Stimulated activated naive CD8-positive, alpha-beta T cell treated with anti-CD3 and anti-CD28 coated beads, Interleukin-15, Interleukin-2, amounts not matched to agents 100 U/mL and 50 U/mL, for 24 hours (primary cell): ENCODE measurements at places on chromosomes 6 and 20.

DNA sequence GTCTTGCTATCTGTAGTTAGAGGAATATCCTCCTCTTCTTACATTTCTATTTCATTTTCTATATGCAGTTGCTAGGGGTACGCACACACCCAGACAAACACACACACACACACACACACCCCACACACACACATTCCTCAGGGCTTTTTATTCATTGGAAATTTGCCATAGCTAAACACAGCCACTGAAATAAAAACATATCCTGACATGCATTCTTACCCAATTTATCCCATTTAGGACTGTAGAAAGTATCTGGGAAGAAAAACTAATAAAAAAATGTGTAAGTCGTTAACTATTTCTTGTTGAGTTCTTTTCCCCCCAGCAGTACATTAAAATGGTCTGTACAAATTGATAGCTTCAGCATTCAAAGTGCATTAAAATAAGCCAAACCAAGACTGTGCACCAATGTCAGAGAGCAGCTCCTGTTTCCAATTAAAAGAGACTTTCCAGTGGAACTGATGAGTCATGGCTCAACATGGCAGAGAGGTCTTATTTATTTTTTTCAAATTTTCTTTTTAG is 357.9 kb upstream of the AGPAT4 start:
- no peak for DNase-seq

- no peak for DNase-seq
These were observed 5.3 kb downstream of the ARFGEF2 start for GRCh38 chr20:48926821-48927220.

DNA sequence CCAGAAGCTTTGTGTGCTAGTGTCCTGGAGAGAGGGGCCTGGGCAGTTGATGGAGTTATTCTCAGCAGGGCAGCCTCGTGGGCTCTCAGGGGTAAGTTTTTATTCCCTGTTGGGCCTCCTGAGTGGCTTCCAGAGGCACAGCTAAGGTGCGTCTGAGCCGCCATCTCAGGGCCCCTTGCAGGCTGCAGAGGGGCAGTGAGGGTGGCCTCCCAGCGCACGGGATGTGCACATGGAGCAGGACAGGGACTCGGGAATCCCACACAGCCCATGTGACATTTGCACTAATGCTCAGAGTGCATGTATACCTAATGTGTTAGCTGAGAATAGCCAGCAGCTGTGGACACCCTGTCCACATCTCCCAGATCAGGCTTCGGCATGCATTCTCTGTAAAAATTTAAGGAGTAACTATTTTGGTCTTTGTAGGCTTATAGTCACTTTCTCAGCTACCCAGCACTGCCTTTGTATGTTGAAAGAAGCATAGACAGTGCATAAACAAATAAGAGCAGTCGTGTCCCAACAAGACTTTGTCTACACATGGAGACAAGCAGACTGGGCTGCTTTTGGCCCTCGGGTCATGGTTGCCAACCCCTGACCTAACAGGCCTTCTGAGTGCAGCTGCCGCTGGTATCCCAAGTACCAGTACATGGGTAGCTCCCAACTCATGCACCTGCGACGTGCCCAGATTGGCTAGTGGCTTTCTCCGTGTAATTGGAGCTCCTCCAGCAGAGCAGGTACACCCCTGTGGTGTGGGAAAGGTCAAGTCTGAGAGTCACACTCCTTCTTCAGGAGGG is 18.6 kb upstream of the CST9L start:
- DNase-seq = no peak

DNA sequence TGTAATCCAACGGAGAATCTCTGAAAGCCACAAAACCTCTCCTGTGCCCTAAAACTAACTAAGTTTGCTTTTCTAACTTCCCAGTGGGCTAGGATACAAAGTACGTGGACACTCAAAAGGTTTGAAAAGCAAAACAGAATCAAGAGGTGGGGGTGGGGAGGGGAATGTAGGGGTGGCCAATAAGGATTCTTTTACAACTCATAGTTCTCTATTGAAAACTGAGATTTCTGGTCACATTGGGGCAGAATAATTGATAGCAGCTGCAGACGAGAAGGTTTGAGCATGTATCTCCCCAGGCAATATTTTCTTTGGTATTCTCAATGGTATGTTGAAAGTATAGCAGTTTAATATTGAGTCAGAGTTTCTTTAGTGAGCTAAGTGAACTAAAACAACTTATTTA is 376.7 kb upstream of the CITED2 start:
- DNase-seq = no peak

DNA sequence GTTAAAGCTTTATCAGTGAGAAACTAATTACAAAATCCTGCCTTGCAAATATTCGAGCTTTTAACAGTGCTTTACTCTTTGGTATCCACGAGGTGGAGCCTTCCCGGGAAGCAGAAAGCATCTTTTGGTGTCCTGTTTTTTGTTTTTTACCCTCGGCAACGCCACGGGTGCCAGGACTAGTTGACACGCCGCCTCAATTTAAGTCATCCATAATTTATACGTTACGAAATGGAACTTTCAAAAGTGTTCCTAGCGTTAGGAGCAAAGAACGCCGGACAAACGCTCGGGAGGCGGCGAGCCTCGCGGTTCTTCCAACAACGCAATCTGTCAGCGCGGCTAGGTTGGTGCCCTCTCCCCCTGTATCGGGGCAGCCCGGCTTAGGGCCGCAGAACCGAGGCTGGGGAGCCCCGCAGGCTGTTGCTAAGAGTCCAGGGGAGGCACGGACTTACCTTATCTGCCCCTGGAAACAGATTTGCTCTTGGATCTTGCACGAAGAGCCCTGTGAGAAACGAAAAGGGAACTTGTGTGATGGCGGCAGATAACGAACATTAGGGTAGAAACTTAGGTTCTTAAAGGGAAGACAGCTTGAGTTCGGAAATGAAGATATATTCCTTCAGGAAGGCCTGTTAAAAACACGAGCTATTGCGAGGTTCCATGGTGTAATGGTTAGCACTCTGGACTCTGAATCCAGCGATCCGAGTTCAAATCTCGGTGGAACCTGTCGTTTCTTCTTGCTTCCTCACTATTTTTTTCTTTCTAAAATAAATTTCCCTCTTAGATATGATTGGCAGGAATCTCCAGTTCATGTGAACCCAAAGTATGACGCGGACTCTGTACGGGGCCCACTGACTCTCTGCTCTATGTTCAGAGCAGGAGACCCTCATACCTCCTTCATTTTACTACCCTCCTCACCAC is 46.2 kb upstream of the ZNF184 start:
- DNase-seq = peak; percentile 69

GRCh38 chr20:41553142-41553879 is 64.9 kb downstream of the CHD6 start:
- DNase-seq = no peak

DNA sequence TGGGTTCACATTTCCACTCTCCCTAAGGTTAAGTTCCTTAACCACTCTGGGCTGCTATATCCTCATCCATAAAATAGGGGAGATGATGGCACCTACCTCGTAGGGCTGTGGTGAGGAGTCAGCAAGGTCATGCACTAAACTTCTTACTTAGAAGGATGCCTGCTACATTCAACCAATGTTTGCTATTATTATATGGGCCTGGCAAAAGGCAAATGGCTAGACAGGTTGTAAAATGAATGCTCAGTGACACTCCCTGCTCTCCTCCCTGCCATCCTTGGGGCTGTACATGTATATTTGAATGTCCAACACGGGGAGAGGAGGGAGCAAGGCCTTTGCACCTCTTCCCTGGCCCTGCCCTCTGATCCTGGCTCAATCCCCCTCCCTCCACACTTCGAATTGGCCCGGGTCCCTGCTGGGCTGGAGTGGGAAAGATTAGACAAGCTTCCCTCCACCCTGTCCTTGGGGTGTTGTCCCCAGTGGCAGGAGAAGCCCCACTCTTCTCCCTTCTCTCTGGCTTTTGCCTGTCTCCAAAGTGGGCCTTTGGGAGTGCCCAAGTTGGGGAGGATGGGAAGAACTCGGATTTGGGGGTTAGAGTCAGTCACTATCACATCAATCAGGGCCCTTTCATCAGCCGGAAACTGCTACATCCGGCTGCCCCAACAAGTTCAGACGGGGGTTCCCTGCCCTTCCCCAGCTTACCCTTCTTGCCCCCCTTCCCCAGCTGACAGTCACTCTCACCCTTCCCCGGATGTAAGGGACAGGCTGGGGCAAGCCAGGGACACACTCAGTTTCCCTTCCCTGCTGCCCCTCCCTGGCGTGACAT is 36.3 kb upstream of the VEGFA start:
- DNase-seq = peak; percentile 68

DNA sequence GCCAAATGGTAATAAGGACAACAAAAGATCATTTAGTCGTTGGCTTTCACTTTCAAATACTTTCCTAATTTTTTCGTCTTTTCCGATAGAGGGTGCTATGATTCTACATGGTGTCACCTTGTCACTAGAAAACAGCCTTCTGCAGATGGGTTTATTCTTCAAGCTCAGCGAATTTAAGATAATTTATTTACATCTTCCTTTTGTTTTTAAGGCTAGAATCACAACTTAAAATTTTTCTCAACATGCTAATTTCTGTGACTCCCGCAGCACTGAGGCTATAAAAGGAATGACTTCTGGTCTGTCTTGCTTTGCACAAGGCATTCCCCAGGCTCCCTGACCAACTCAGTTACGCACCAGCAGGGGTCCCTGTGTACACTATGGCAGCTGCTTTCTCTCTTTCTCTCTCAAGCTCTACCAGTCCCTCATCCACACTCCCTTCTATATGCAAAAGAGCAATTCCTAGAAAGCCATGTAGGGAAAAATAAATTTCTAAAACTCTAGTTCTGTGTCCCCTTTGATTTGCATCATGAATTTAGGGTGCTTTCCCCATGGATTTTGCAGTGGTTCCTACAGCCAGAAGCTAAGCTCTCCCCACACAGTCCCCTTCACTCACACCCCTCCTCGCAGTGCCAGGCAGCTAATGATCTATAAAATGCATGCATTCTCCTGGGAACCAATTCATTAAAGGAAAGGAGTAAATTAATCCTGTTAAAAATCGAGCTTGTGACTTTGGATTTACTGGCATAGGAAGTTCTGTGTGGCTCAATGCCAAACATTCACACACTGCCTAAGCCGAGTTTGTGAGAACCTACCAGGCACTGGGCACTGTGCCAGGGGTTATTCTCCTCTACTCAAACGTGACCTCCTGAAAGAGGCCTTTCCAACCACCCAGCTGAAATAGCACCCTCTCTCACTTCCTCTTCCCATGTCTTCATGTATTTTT is 74.5 kb downstream of the DCDC2 start:
- DNase-seq = peak; percentile 28

DNA sequence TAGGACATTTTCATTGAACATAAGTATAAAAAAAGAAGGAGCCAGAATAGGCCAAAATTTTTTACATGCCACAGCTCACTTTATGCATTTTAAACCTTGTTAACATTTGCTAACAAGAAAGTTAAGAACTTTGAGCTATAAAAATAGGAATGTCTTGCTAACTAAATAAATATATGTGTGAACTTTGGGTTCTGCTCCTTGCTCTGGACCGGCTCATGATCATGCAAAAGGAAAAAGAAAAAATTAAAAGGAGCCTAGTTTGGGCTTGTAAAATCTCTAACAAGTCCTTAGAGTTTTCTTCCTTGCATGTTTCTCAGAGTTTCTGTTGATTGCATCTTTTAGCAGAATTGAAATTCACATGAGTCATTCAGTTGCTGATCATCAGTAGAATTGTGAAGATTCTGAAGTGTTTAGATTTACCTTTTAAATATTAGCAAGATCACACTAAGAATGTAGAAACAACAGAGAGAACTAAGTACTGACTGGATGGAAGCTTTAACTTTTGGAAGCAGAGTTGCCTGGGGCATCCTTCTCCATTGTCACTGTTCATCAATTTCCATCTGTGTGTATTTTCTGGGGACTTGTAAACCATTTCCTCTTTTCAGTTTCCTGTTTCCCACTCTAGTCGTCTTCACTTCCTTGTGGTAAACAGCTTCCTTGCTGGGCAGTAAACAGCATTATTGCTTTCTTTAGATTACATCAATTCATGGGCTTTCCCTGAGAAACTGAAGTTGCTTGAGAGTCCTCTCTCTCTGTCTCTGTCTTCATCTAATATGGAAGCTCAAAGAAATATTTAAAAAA is 458.4 kb upstream of the BTBD3 start:
- DNase-seq = no peak

GRCh38 chr6:30787954-30788353 is 43.6 kb upstream of the IER3 start:
- DNase-seq = peak; percentile 57

DNA sequence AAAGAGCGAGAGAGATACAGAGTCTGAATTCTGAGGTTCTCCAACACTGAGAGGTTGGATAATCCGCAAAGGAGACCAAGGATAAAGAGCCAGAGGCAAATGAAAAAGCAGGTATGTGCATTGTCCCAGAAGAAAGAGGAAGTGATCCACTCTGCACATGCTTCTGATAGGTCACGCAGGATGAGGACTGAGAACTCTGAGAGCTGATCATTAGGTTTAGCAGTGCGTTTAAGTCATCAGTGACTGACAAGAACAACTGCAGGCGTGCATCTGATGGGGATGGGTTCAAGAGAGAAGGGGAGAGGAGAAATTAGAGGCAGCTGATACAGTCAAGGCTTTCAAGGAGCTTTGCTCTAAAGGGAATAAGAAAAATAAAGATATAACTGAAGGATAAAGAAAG is 301.2 kb upstream of the SGK1 start:
- DNase-seq = no peak

DNA sequence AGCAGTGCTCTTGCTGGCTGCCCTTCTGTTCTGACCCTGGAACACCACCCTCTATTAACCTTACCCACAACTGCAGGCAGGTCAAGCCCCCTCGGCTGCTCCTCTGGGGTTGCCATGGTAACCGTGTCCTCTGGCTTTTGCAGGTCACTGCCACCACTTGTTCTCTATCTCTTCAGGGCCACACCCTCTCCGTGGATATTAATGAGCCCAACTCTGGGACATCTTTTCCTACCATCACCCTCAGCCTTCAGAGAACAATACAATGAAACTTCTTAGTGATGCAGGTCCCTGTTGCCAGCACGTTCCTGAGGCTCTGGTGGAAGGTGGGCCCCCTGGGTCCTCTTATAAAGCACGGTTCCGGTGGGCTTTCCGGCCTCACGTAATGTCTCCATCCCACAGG is 30.8 kb upstream of the MICB start:
- no peak for DNase-seq

DNA sequence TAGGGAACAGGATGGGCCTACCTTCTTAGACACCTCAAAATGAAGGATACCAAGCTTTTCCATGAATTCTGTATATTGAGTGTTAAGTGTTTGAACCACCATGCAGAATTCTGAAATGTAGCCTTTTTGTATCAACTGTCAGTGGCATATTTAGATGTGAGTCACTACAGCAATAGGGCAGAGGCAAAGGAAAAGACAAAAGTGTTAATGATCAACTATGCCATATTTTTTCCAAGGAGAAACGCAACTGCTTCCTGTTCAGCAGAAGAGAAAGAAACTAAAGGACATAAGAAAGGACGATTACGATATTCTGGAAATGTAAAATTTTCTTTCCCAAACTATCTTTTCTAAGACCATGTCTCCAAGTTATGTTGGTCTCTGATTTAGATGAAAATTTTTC is 104.6 kb upstream of the RSPO3 start:
- DNase-seq = no peak

- DNase-seq = no peak
These were observed 109.0 kb upstream of the FLRT3 start for GRCh38 chr20:14446446-14446845.

GRCh38 chr6:106315765-106316374 is 9.7 kb downstream of the ATG5 start:
- DNase-seq = no peak
